ENCODE measurements at places on chromosomes 13 and 19.
A peak's percentile ranks its signal among the peaks of the same experiment; 100 is the strongest.

DNA sequence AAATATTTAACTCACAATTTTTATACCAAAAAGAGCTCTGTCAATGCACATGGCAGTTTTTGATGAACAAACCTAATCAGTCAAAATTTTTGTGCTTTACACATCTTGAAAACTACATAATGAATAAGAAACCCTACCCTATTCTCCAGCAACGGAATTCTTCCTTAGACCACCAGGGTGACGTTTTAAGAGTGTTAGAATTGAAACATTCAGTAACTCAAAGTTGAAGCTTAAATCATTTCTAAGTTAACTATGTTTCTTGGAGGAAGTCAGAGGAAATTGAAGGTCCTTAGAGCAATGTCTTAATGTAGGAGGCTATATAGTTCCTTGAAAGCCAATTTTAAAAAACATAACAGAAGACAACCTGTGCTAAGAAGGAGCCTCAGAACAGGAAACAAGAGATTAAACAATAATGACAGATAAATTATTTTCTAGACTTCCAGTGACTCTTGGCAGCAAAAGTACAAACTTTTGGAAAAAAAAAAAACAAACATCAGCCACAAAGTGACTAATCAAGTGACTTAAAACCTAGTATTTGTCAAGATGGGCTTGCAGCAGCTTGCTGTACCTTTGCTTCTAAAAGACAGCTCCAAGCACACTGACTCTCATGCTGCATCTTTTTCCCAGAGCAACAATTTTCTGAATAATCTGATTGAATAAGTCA is 6.2 kb downstream of the SPRY2 start:
- DNase-seq: no peak

GRCh38 chr13:25110956-25111584 is 15.1 kb downstream of the PABPC3 start:
- no peak for DNase-seq

- peak; percentile 41 for DNase-seq
These were observed 29.2 kb downstream of the PIP5K1C start for GRCh38 chr19:3670796-3671679.

GRCh38 chr13:80226645-80227044 is 114.3 kb downstream of the SPRY2 start:
- DNase-seq: no peak

DNA sequence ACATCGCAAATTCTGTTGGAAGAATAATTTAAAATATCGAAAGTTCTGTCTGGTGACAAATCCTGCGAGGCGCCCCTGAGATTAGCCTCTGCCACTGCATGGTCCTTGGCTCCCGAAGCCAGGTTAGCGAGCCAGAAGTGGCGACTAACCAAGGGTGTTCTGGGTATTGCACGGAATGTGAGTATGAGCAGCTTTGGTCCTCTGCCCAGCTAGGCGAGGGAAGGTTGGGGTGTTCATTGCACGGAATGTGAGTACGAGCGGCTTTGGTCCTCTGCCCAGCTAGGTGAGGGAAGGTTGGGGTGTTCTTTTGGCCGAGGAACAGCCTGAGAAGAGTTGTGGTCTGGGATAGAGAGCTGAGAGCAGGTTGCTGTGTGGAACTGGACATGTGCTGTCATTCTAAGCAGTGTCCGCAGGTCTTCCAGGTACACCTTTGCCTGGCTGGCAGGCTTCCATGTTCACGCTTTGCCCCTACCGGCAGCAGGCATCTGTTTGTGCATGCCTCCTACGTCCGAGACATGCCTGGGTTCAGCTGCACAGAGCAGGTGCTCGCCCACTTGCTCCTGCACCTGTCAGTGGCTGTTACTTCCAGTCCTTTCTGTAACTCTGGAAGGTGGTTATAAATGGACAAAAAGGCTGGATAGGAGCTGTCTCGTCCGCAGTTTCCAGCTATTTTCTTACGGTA is 18.3 kb upstream of the TEX29 start:
- DNase-seq: no peak

GRCh38 chr13:113297370-113298042 is 467 bp downstream of the LAMP1 start:
- peak; percentile 29 for DNase-seq

GRCh38 chr13:30851697-30852096 is 54.4 kb upstream of the MEDAG start:
- DNase-seq: no peak

- peak; percentile 99 for DNase-seq
These were observed 12.5 kb downstream of the PEAK3 start for GRCh38 chr19:2269244-2270156.
